Cerebellum (tissue), 4 donors: ENCODE measurements at places on chromosomes 2 and 18.

DNA sequence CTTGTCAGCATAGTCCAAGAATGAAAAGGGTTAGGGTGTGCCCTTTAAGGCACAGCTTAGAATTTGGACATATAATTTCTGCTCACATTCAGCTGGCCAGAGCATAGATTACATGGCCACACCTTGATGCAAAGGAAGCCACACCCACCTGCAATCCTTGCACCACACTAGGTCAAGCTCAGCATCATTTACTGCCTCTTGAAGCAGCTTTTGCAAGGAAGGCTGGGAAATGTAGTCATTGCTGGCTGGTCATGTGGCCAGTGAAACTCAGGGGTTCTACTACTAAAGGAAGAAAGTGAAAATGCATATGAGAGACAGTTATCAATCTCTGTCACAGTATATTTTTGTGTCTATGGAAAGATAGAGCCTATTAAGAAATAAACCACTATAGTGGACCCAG is 159.3 kb downstream of the GFPT1 start:
- DNase-seq = no peak

DNA sequence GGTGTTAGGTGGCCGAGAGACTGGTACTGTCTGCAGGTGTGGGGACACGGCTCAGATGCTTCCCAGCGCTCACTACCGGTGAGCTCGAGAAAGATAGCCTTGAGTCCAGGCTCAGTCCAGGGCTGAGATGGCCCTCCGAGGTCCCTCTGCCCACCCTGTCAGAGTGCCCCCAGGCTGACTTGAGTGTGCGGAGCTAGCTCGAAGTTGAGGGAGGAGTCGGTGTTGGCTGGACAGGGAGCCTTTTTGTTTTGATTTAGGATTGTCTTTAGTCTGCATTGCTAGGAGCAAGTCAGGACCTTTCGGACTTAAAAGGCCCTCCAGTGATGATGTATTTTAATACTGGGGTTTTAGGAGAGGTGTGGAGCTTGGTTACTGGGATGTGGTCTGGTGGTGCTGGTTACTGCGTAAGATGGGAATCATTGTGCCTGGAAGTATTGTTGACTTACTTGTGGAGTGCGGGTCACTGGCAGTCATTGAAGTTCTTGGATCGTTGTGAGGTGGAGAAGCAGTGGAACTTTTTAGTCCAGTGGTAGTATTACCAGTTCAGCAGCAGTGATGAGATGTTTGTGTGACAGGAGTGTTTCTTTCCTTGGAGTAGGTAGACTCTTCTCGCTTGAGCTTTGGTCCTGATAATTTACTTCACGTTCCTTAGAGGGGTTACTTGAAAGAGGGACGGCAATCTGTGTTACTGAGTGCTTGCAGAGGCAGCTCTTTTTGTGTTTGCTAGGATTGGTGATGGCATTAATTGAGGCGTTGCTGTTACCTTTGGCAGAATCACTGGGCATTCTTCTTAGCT is 633 bp downstream of the KIAA1328 start:
- no peak for DNase-seq

- DNase-seq = no peak
Measured at GRCh38 chr2:126771094-126771493, 115.1 kb downstream of the GYPC start.

- DNase-seq = no peak
Measured at GRCh38 chr18:78160961-78161656, 818.5 kb upstream of the SALL3 start.

- no peak for DNase-seq
Measured at GRCh38 chr2:132460781-132461180, 44.2 kb downstream of the GPR39 start.

GRCh38 chr2:68710336-68710735 is 24.3 kb upstream of the ARHGAP25 start:
- no peak for DNase-seq

- no peak for DNase-seq
Measured at GRCh38 chr2:85053802-85054201, 79.4 kb upstream of the TCF7L1 start.
